ENCODE measurements at places on chromosomes 16 and 17. TPM values are rescaled to one million over a fixed set of nuclear protein-coding genes. Genes with fewer than 3 reads are reported as not detected.

DNA sequence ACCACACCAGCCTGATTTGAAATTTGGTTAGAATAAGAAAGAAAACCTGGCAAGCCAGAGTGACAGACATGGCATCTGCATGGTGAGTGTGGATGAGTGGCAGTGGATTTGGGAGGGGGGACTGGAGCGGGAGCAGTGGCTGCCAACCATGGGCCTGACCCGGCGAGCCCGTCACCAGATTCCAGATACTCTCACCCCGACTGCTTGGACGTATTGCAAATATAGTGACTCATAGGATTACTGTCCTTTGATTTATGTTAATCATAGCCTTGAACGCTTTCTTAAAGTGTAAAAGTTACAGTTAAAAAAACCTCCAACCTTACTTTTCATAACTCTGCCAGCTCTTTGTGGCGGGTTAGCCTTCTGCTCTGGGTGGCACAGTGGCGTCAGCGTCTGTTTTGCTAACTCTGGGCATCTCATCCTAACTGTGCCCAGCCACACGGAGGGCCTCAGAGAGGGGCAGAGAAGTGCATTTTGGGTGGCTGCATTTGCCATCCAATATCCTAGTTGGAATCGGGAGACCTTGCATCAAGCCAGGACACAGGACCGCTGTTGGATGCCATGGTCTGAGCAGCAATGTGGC lies 26.8 kb upstream of the FOXK2 start:
- DNase-seq = no peak

The SPIRE2 gene
- total RNA-seq = 11.1 TPM

- no peak for DNase-seq
Observed at GRCh38 chr16:70674221-70675014, 11.4 kb downstream of the MTSS2 start.

- DNase-seq = no peak
Observed at GRCh38 chr16:56101480-56101879, 89.8 kb upstream of the GNAO1 start.

- no peak for DNase-seq
Observed at GRCh38 chr16:1431497-1432270, 806 bp downstream of the PERCC1 start.

- DNase-seq = peak; percentile 40
Observed at GRCh38 chr16:66894948-66895688, 14.8 kb downstream of the PDP2 start.

DNA sequence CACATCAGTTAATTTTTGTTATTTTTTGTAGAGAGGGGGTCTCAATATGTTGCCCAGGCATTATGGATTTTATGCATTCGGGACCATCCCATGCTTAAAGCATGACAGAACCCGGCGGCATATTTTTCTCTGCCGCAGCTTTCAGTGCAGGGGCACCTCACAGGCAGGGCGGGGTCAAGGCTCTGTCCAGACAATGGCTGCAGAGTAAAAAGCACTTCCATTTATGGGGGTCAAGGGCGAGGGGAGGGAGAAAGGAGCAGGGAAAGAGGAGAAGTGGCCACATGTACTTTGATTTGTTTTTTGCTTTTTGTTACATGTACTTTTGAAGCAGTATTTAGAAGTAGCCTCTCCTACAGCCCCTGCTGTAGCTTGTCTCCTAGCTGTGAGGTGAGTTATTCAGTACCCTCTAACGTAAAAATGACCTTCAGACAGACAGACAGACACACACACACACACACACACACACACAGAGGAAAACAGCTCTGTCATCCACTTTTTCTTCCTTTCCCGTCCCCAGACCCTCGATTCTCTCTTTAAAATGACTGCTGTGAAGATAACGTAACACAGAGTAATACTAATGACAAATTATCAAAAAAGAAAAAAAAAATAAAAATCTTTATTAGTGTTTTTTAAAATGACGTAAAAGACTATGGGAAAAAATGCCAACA lies 856 bp upstream of the SCPEP1 start:
- no peak for DNase-seq

GRCh38 chr16:76535-77272 lies 1.3 kb upstream of the MPG start:
- no peak for DNase-seq

The ABCA6 gene
- total RNA-seq = 61.2 TPM

GRCh38 chr16:66255647-66256046 lies 110.8 kb upstream of the CDH5 start:
- no peak for DNase-seq

DNA sequence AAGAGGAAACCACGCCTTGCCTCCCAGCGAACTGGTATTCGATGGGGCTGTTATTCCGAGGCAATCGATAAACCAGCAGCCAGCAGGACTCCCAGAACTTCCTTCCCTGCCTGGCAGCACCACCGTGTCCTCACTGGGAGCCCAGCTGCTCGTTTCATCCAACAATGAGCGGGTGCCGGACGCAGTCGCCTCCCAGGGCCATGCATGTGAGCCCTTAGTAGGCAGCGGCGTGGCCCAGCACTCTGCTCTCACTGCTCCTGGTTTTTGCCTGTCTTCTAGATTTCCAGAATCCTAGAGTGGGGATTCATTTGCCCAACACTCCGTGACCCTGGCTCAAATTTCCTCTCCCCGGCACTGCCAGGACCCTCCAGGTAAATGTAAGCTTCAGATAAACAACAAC lies 29.1 kb upstream of the RASD1 start:
- DNase-seq = no peak
